ENCODE measurements at places on chromosomes 5 and 9.
A peak's percentile ranks its signal among the peaks of the same experiment; 100 is the strongest.

GRCh38 chr5:173864126-173865050, 23.8 kb upstream of the CPEB4 start:
- H3K4me1 ChIP-seq = peaks cover 32% of the 10 kb centered on the region
- no peaks in the 10 kb centered on the region for H3K27me3 ChIP-seq
- no peak overlapping the region for H3K27ac ChIP-seq
- H3K4me3 ChIP-seq = no peak overlapping the region

- H3K4me1 ChIP-seq = peaks cover 55% of the 10 kb centered on the region
- H3K4me3 ChIP-seq = peak overlapping the region; percentile 74
- H3K27me3 ChIP-seq = no peaks in the 10 kb centered on the region
- DNase-seq = peak; percentile 71
These were observed 427 bp downstream of the SERINC5 start for GRCh38 chr5:80255431-80255810.

GRCh38 chr5:86679949-86680348, 62.2 kb downstream of the COX7C start:
- H3K4me3 ChIP-seq = no peak overlapping the region
- no peak overlapping the region for H3K27ac ChIP-seq
- H3K36me3 ChIP-seq = no peaks in the 10 kb centered on the region
- DNase-seq = no peak

- peaks cover 24% of the 10 kb centered on the region for H3K4me1 ChIP-seq
- no peak for DNase-seq
- no peaks in the 10 kb centered on the region for H3K27me3 ChIP-seq
- H3K36me3 ChIP-seq = no peaks in the 10 kb centered on the region
These were observed 68.5 kb downstream of the GHR start for GRCh38 chr5:42491699-42492098.

GRCh38 chr5:135832941-135833920, 1.2 kb upstream of the SLC25A48 start:
- peaks cover 3% of the 10 kb centered on the region for H3K4me1 ChIP-seq

GRCh38 chr5:107430071-107430625, 240.6 kb downstream of the EFNA5 start:
- no peak overlapping the region for H3K4me3 ChIP-seq
- H3K36me3 ChIP-seq = peaks cover 10% of the 10 kb centered on the region
- DNase-seq = no peak
- no peaks in the 10 kb centered on the region for H3K27me3 ChIP-seq
- no peak overlapping the region for H3K27ac ChIP-seq
- H3K4me1 ChIP-seq = peaks cover 55% of the 10 kb centered on the region

GRCh38 chr9:85258823-85259370, 482.9 kb downstream of the AGTPBP1 start:
- no peaks in the 10 kb centered on the region for H3K27me3 ChIP-seq
- H3K27ac ChIP-seq = peak overlapping the region; percentile 19
- H3K4me1 ChIP-seq = peaks cover 30% of the 10 kb centered on the region
- H3K36me3 ChIP-seq = peaks cover 15% of the 10 kb centered on the region
- H3K4me3 ChIP-seq = no peak overlapping the region
- DNase-seq = no peak

- H3K36me3 ChIP-seq = no peaks in the 10 kb centered on the region
- H3K27ac ChIP-seq = no peak overlapping the region
- DNase-seq = no peak
- peaks cover 14% of the 10 kb centered on the region for H3K4me1 ChIP-seq
- no peaks in the 10 kb centered on the region for H3K27me3 ChIP-seq
These were observed 221.8 kb downstream of the ICE1 start for GRCh38 chr5:5644249-5644648.

DNA sequence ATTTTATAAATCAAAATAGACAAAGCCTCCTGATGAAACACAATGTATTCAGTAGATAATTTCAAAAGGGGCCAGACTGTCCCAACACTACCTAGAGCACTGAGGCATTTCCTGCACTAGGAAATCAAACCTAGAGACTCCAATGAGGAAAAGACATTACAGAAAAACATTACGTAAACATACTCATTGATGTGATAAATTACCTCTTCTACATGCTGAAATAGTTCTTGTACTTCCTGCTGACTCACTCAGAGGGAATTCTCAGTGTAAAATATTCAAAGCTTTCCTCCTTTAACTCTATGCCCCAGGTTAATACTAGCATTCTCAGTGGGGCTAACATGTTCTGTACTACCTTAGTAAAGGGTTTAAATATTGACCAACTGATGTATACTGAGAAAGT, 178.0 kb downstream of the ESM1 start:
- DNase-seq = no peak
- H3K36me3 ChIP-seq = no peaks in the 10 kb centered on the region
- H3K27me3 ChIP-seq = no peaks in the 10 kb centered on the region
- H3K27ac ChIP-seq = peak overlapping the region; percentile 86

DNA sequence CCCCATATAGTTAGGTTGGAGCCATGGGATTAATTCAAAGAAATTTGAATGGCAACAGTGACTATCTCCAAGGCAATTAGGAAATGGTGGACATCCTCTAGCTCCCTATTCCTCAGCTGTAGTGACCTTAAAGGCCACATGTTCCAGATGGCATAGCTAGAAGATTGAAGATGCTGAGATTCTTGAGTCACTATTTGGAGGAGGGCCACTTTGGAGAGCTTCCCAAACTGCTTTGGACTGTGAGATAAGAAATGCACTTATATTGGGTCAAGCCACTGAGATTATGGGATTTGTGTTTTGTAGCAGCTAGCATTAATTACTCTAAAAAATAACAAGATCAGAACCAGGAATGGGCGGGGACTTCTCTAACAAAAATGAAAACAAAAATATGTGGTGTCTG, 636.2 kb upstream of the CCNG1 start:
- no peaks in the 10 kb centered on the region for H3K27me3 ChIP-seq
- H3K36me3 ChIP-seq = no peaks in the 10 kb centered on the region
- no peak for DNase-seq
- H3K4me1 ChIP-seq = peaks cover 5% of the 10 kb centered on the region

- peaks cover 71% of the 10 kb centered on the region for H3K4me1 ChIP-seq
- H3K4me3 ChIP-seq = peak within 1 kb of the TSS; percentile 75
- no peaks in the 10 kb centered on the region for H3K36me3 ChIP-seq
- no peak for DNase-seq
These were observed at the start of gene ANXA1 for GRCh38 chr9:73151653-73152542. TSS of gene ANXA1 (plus strand) at chr9:73151865. CDS start at chr9:73158536, 6,671 bp downstream.

GRCh38 chr5:151764801-151765200, 6.4 kb upstream of the ATOX1 start:
- H3K36me3 ChIP-seq = no peaks in the 10 kb centered on the region
- H3K4me3 ChIP-seq = no peak overlapping the region
- H3K27ac ChIP-seq = no peak overlapping the region

DNA sequence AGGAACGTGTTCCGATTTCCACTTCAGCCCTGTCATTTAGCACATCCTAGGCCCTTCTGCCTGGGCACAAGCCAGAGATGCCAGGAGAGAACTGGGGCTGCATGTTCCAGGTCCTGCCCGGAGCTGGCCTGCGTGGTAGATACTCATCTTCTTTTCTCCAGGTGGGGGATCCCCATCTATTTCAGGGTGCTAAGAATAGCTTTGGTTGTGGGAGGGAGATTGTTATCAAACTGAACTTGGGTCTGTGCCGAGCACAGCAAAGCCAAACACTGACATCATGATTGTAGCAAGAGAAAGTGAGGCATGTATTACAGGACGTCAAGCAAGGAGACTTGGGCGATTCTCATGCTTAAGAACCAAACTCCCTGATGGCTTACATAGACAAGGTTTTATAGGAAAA, 18.2 kb downstream of the C9orf153 start:
- DNase-seq = no peak
- peaks cover 5% of the 10 kb centered on the region for H3K4me1 ChIP-seq
- H3K4me3 ChIP-seq = no peak overlapping the region
- no peaks in the 10 kb centered on the region for H3K36me3 ChIP-seq
- H3K27me3 ChIP-seq = no peaks in the 10 kb centered on the region

GRCh38 chr5:6082685-6083084, 295.7 kb downstream of the MED10 start:
- DNase-seq = no peak
- H3K36me3 ChIP-seq = no peaks in the 10 kb centered on the region
- no peak overlapping the region for H3K27ac ChIP-seq
- no peaks in the 10 kb centered on the region for H3K4me1 ChIP-seq

- peaks cover 8% of the 10 kb centered on the region for H3K4me1 ChIP-seq
- H3K27ac ChIP-seq = no peak overlapping the region
- H3K27me3 ChIP-seq = peaks cover 18% of the 10 kb centered on the region
- peak overlapping the region; percentile 57 for H3K4me3 ChIP-seq
- no peaks in the 10 kb centered on the region for H3K36me3 ChIP-seq
These were observed 113.0 kb downstream of the GAPVD1 start for GRCh38 chr9:125374443-125375309.

GRCh38 chr9:72856972-72857623, 95.8 kb downstream of the ALDH1A1 start:
- H3K4me3 ChIP-seq = no peak overlapping the region
- H3K27ac ChIP-seq = no peak overlapping the region
- no peaks in the 10 kb centered on the region for H3K36me3 ChIP-seq
- H3K27me3 ChIP-seq = peaks cover 4% of the 10 kb centered on the region

- H3K4me1 ChIP-seq = peaks cover 68% of the 10 kb centered on the region
- H3K27ac ChIP-seq = peak overlapping the region; percentile 81
- peaks cover 82% of the 10 kb centered on the region for H3K36me3 ChIP-seq
- no peak for DNase-seq
These were observed 6.6 kb downstream of the PLK2 start for GRCh38 chr5:58453306-58453705.

GRCh38 chr5:173825215-173825865, 62.8 kb upstream of the CPEB4 start:
- no peaks in the 10 kb centered on the region for H3K27me3 ChIP-seq
- peaks cover 24% of the 10 kb centered on the region for H3K4me1 ChIP-seq
- peak overlapping the region; percentile 43 for H3K27ac ChIP-seq
- peak; percentile 40 for DNase-seq

GRCh38 chr5:125584140-125584520, 837.7 kb upstream of the ZNF608 start:
- H3K27me3 ChIP-seq = peaks cover 1% of the 10 kb centered on the region
- peaks cover 5% of the 10 kb centered on the region for H3K4me1 ChIP-seq
- DNase-seq = no peak
- H3K27ac ChIP-seq = no peak overlapping the region
- no peak overlapping the region for H3K4me3 ChIP-seq

DNA sequence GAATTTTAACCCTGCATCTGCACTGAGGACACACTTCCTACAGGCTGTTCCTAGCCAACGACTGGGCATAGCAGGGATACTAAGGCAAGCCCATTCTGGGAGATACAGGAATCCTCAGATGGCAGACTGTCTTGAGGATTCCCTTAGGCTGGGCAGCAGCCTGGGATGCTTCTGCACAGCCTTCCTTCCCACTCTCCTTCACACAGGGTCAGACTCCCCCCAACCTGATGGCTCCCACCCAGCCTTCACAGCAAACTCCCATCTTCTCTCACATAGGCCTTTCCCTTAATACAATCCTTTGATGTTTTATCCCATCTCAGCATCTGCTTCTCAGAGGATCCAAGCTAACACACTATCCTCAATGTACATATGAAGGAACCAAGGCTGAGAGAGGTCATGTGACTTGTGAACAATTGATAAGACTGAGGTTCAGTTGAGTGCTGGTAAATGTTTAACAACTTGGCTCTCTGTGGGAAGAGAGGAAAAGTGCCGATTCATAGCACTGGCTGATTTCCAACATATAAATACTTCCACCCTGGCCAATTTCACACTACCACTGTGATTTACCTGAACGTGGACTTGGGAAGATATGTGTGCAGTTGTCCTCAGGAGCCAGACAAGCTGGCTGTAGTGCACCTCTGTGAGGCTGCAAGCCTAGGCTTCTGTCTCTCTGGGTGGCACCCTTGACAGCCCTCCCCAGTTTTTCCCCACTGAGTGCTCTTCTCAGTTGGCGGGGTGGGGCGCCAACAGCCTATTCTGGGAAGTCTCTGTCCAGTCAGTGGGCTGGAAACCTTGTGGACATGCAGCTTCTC, 120.2 kb upstream of the TRIM32 start:
- H3K27ac ChIP-seq = no peak overlapping the region
- DNase-seq = no peak
- no peaks in the 10 kb centered on the region for H3K4me1 ChIP-seq
- H3K4me3 ChIP-seq = no peak overlapping the region

- no peaks in the 10 kb centered on the region for H3K36me3 ChIP-seq
- H3K27ac ChIP-seq = peak overlapping the region; percentile 77
- peaks cover 32% of the 10 kb centered on the region for H3K4me1 ChIP-seq
- peak overlapping the region; percentile 70 for H3K4me3 ChIP-seq
- peaks cover 9% of the 10 kb centered on the region for H3K27me3 ChIP-seq
These were observed 3.0 kb downstream of the ARSI start for GRCh38 chr5:150299571-150300327.

GRCh38 chr9:76600007-76600615, 141.1 kb downstream of the GCNT1 start:
- no peak overlapping the region for H3K27ac ChIP-seq
- H3K36me3 ChIP-seq = no peaks in the 10 kb centered on the region
- no peak overlapping the region for H3K4me3 ChIP-seq
- peaks cover 3% of the 10 kb centered on the region for H3K27me3 ChIP-seq
- no peak for DNase-seq

GRCh38 chr5:56155992-56156584, 77.0 kb downstream of the ANKRD55 start:
- H3K36me3 ChIP-seq = no peaks in the 10 kb centered on the region
- no peak for DNase-seq
- H3K27ac ChIP-seq = peak overlapping the region; percentile 96
- H3K4me1 ChIP-seq = peaks cover 54% of the 10 kb centered on the region

DNA sequence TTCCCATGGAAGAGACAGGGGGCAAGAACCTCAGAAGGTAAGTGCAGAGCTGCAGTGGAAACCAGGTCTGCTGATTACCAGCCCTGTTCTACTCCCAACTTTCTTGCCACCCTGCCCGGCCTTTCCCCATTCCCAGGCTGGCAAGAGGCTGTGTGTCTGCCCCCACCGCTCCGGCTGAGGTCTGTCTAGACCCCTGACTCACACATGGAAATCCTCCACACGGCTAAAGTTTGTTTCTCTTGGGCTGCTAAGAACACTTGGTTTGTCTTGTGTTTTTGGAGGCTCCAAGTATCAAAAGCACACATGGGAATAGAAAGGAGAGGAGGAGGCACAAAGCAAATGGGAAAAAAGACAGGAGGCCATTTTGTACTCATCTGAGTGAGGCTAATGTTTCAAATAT, 168.3 kb downstream of the GABBR2 start:
- DNase-seq = no peak
- no peak overlapping the region for H3K4me3 ChIP-seq
- H3K27me3 ChIP-seq = peaks cover 26% of the 10 kb centered on the region
- no peak overlapping the region for H3K27ac ChIP-seq
- no peaks in the 10 kb centered on the region for H3K4me1 ChIP-seq

Data from mesothelial cell of epicardium (in vitro differentiated cells).